Mucosa of gallbladder (tissue), 1 donor: ENCODE measurements at places on chromosomes 7 and 10. TPM values are rescaled to one million over a fixed set of nuclear protein-coding genes. Genes with fewer than 3 reads are reported as not detected.

Gene UNCX
- not detected for total RNA-seq

Gene HOXA3
- total RNA-seq: 1.8 TPM

Gene LUC7L2
- total RNA-seq: 101 TPM

Gene BLNK
- total RNA-seq: 43.9 TPM

Gene CCDC7
- 20.5 TPM for total RNA-seq

Gene WEE2
- total RNA-seq: not detected

Gene SFXN3
- 75.9 TPM for total RNA-seq

Gene AGAP3
- total RNA-seq: 98.4 TPM

Gene ANAPC16
- 128 TPM for total RNA-seq

Gene SYNPO2L
- 0.49 TPM for total RNA-seq

Gene STEAP2
- total RNA-seq: 29.9 TPM

Gene NODAL
- total RNA-seq: 0.12 TPM

Gene ASZ1
- total RNA-seq: not detected

Gene DEPP1
- total RNA-seq: 45.8 TPM

Gene OPN1SW
- not detected for total RNA-seq

Gene ENKUR
- 0.37 TPM for total RNA-seq

Gene KNDC1
- total RNA-seq: 5.2 TPM

Gene CALY
- total RNA-seq: 0.92 TPM

Gene ZNF680
- 18.2 TPM for total RNA-seq

Gene OR2A12
- not detected for total RNA-seq
